ENCODE measurements at places on chromosomes 16 and 17.
A peak's percentile ranks its signal among the peaks of the same experiment; 100 is the strongest.

- no peak for DNase-seq
Measured at GRCh38 chr16:57828272-57829161, 26.2 kb upstream of the KIFC3 start.

DNA sequence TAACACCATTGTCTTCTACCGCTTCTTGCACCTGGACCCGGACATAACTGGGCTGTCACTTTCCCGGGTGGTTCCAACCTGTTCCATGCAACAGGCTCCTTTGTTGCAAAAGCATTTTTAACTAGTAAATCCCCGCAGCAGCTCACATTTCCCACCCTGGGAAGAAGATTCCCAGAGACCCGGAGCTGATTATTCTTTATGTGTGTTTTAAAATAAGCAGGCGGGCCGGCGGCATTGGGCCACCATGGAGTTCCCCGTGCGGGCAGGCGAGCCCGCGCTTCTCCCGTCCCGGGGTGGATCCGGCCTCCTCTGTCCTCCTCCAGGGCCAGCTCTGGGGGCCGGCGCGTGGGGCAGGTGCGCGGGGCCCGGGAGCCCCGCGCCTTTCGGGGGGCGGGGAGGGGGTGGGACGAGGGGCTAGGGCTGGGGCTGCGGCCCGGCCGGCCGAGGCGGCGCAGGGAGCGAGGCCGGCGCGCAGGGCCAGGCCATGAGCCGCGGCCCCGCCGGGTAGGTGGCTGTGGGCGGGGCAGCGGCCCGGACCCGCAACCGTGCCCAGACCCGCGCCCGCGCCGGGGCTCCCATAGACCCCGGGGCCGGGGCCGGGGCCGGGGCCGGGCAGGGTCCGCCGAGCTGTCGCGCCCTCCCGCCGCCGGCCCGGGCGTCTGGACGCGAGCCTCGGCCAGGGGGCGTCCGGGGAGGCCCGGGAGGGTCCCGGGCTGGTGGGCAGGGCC, 1.7 kb downstream of the CRAMP1 start:
- no peak for DNase-seq

DNA sequence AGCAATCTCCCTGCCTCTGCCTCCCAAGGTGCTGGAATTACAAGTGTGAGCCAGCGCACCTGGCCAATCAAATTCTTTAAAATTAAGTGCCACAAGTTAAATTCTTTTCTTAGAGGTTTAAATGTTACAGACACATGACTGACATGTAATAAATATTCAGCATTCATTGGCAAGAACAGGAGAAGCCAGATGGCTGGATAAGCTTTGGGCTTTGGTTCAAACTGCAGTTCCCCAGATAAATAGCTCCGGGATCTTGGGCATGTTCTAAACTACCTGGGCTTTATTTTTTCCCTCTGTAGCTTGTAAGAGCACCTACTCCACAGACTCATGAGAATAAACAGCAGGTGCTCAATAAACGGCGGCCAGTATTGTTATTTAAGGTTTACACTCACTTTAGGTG, 34.1 kb downstream of the ABAT start:
- DNase-seq: no peak

DNA sequence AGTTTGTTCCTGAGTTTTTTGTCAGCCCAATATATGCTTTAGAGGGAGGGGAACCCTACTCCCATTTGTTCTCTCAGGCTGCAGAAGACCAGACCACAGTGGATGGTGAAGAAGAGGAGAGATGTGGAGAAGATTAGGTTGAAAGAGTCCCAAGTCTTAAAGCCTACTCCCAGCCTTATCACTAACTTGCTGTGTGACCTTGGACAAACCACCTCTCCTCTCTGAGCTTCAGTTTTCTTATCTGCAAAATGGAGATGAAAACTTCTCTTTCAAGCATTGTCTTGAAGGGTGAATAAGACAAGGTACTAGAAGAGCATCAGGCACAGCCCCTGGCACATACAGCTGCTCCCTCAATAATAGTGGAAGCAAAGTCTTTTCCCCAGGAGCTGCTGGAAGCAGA, 15.1 kb upstream of the LHX1 start:
- no peak for DNase-seq

- DNase-seq: peak; percentile 21
Measured at GRCh38 chr16:86016201-86016965, 117.4 kb downstream of the IRF8 start.

- DNase-seq: no peak
Measured at GRCh38 chr17:39139561-39139960, 11.9 kb downstream of the PLXDC1 start.

DNA sequence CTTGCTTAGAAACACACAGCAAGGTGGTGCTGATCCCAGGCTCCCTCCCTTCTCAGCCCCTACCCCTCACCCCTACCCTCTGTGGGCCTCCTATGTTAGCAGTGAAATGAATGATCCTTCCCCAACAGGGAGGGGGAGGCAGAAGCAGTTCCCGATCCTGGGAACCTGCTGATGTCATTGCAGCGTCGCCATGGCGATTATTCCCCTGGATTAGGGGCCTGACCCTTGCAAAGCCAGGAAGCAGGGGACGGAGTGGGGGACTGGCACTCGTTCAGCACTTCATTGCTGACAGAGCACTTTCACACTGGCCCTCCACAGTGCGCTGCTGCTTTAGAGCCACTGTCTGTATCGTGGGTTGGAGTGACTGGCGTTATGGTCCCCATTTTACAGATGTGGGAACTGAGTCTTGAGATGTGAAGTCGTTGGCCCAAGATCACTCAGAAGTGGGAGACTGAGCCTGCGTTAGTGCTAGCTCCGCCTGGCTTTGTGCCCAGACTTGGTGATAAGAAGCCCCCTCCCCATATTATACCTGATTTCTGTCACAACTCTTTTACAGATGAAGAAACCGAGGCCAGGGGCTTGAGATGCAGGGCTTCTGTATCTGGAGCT, 26.6 kb downstream of the LASP1 start:
- no peak for DNase-seq

DNA sequence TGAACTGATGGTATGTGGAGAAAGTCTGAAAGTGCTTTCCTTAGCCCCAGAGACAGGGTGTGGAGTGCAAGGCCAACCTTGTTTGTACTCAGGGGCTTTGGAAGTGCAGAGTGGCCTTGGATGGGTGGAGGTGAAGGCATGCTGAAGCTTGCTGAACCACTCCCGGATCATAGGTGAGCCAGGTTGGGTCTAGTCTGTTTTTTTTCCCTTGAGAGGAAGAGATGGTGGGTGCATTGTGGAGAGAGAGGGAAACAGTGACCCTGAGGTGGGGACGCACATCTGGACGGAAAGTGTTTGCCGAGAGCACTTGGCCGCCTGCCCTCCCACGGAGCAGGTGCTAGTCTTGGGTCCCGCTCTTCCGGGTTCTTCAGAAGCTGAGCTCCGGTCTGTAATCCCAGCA, 12.5 kb downstream of the ABAT start:
- DNase-seq: no peak

- no peak for DNase-seq
Measured at GRCh38 chr16:22379656-22380055, 5.2 kb upstream of the CDR2 start.

GRCh38 chr16:49213594-49213993, 68.0 kb downstream of the CBLN1 start:
- no peak for DNase-seq

DNA sequence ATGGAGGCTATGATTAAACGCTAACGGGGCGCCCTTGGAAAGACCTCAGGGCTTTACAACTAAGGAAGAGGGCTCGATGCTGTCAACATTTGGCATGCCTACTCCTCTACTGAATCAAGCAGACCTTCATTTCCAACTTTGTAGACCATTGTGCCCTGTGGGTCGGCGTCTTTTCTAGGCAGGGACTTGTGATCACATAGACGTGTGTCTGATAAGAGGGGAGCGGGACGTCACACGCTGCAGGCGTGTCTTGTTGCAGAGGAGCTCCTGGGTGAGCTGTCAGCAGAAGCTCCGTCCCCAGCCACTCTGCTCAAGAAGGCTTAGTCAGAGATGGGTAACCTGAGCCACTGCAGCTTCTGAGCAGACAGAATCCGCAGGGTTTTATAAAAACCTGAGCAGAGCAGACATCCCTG, 2.8 kb downstream of the MAPK8IP3 start:
- no peak for DNase-seq

GRCh38 chr16:70254180-70254964, 2.6 kb upstream of the EXOSC6 start:
- DNase-seq: no peak

DNA sequence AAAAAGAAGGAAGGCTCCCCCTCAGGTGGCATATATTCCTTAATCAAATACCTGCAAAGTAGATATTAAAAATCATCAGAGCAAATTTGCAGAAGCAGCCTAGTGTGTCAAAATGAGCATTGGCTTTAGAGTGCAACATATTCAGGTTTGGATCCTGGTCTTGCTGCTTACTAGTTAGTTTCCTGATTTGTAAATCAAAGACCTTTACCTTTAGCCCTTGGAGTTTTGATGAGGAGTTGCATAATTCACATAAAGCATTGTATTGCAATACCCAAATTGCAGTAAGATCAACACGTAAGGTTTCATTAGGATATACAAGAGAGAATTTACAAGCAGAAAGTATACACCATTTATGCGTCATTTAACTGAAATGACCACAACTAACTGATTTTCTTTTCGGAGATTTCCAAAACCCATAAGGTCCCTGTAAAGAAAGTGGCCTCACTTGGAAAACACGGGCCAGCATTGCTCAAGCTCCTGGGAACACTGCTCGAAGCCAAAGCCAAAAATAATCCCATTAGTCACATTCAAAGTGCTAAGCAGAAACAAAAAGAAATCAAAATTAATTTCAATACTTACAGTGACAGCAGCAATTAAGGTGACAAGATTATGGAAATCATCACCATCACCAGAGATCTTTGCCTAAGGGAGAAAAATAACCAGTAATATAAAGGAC, 415.9 kb upstream of the ERCC4 start:
- no peak for DNase-seq

Data from activated CD4-positive, alpha-beta T cell treated with anti-CD3 and anti-CD28 coated beads for 24 hours (primary cell).